ENCODE measurements at places on chromosomes 16 and 17.

GRCh38 chr17:57187391-57187790 lies 68.9 kb upstream of the MSI2 start:
- DNase-seq: no peak

GRCh38 chr16:86523166-86523740 lies 12.9 kb downstream of the FOXF1 start:
- DNase-seq: no peak

GRCh38 chr17:4247361-4247970 lies 16.3 kb downstream of the ANKFY1 start:
- DNase-seq: no peak

- DNase-seq: no peak
Observed at GRCh38 chr16:89097392-89097772, 3.7 kb downstream of the ACSF3 start.

- DNase-seq: no peak
Observed at GRCh38 chr17:68246271-68247028, 1.4 kb upstream of the AMZ2 start.

GRCh38 chr17:50062293-50063243 lies 6.7 kb downstream of the ITGA3 start:
- no peak for DNase-seq

- peak; percentile 73 for DNase-seq
Observed at GRCh38 chr17:43694081-43694870, 32.6 kb upstream of the MEOX1 start.

DNA sequence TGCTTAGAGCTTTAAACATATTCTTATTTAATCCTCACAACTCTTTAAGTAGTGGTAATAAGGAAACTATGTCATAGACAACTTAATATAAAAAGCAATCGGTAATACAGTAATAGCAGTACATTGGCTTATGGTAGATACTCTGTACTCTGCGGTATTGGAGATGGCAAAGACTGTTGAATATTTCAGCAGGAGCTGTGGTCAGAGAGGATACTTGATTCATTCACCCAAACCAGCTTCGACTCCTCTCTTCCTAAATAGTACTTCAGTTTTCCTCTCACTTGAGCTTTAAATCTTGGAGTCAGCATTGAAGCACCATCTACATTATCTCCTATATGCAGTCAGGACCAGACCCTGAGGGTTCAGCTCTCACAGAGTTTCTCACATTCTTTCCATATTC lies 169.3 kb downstream of the CYB561 start:
- DNase-seq: no peak
